Activated CD4-positive, alpha-beta T cell treated with anti-CD3 and anti-CD28 coated beads, Interleukin-2, amount 50 U/mL, for 48 hours (primary cell): ENCODE measurements at places on chromosomes 3 and 15.
A peak's percentile ranks its signal among the peaks of the same experiment; 100 is the strongest.

DNA sequence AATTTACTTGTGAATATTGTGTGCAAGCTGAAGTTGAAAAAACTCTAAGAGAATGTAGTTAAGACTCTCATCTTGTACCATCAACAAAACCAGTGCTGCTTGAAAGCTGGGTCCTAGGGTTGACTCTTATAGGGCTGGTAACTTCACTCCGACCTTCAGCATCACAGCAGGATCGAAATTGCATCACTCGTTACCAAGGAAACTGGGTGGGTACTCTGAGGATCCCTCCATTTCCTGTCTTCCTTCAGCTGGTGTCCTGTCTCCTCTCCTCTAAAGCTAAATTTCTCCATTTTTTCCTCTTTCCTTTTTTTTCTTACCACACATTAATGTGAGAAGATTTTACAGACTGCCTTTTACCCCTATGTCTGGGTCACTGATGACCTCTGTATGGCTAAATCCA lies 3.0 kb upstream of the APH1B start:
- no peak for DNase-seq

DNA sequence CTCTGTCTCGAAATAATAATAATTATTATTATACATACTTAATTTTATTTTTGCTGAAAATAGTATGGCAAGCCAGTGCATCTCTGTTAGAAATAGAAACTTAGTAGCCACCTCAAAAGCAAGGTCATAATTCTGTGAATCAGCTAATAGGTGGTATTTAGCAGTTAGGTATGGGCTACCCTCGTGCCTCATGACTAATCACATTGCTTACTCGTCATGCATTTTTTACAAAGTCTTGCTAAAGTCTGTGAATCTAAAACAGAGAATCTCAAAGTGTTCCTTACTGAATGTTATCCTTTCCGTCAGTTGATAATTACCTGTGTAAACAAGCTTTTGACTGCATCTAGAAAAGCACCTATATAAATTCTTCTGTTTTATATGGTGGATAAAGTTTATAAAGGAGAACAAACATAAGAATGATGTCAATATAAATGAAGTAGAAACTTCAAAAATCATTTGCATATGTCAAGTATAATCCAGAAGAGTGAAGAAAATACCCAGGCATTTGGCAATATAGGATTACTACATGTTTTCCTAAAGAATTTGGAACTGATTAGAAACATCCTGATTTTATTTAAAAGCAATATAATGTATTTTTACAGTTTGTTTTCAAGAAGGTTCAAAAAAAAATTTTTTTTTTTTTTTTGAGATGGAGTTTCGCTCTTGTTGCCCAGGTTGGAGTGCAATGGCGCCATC lies 6.2 kb downstream of the PPARG start:
- no peak for DNase-seq

DNA sequence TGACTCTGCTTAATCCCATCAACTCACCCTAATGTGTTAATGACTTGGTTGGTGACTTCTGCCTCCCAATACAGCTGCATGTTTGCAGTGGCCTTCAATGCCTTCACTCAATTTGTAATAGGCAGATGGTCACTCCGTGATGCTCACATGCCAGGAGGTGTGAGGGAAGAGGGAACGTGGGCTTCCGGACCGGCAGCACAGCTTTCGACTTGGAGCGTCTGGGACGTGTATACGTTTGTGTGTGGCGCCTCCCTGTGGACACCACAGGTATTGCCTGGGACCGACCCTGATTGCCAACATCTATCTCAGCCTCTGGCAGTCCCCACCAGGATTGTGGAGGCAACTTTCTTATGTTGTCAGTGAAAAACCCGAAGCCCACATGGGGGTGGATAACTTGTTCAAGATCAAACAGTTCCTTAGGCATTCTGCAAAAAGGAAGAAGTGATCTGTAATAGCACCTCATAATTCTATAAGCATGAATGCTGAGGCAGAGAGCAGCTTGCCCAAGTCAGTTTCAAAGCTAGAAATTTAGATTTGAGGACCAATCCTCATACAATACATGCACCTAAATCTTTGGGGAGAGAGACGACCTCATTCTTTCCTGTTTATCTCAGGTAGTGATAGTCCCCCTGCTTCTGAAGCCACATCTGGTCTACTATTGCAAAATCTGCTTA lies 16.9 kb downstream of the MRPL46 start:
- peak; percentile 87 for DNase-seq

- DNase-seq: no peak
Observed at GRCh38 chr3:4281991-4282390, 21.2 kb upstream of the SETMAR start.

- no peak for DNase-seq
Observed at GRCh38 chr3:142940000-142940399, 23.5 kb downstream of the PAQR9 start.

GRCh38 chr3:40924559-40925141 lies 274.7 kb upstream of the CTNNB1 start:
- DNase-seq: no peak

- no peak for DNase-seq
Observed at GRCh38 chr3:118977671-118978392, 56.8 kb downstream of the IGSF11 start.

DNA sequence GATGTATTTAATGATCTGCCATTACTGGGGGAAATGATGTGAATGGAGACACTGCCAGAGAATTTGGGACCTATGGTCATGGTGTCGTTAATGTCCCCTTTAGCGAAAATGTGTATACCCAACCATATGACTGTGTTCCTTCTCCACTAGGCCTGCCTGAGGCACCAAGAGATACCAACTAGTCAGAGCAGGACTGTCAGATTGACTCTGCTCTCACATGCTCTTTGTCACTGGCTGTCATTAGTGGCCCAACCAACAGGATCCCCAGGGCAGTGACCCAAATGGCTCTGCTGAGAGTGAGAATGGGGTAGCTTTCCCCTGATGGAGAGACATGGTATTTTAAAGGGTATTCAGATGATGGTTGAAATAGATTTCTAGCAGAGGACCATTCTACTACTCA lies 2.8 kb downstream of the TAGLN3 start:
- no peak for DNase-seq

DNA sequence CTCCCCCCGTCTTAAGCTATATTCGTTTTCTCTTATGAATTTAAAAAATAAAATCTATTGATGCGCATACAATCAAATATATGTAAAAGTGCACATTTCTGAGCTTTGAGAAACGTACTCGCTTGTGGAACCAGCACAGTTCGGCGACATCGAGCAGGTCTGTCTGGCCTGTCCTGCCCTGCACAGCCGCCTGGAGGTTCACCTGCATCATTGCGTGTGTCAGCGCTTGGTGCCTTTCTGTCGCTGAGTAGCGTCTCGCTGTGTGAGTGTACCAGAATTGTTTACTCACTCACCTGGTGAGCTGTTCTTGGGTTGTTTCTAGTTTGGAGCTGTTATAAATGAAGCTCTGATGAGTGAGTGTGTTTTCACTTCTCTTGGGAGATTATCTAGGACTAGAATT lies 104.0 kb downstream of the VGLL4 start:
- DNase-seq: no peak

DNA sequence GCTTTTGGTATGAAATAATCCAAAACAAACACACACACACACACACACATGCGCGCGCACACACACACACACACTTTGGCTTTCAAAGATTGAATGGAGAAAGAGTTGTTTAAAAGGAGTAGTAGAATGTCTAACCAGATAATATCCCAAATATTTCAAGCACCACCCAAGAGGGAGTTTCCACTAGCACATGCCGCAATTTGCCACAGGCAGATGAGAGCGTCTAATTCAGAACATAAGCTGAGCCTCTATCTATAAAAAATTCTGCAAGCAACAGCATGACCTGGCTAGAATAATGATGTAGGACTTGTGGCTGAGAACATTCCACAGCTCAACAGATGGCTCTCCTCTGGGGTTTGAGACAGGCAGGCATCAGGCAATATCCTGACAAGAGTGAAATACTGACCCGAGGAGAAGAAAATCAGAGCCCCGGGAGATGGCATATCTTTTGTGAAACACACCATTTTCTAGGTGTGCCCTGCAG lies 302.5 kb upstream of the GADL1 start:
- DNase-seq: no peak

DNA sequence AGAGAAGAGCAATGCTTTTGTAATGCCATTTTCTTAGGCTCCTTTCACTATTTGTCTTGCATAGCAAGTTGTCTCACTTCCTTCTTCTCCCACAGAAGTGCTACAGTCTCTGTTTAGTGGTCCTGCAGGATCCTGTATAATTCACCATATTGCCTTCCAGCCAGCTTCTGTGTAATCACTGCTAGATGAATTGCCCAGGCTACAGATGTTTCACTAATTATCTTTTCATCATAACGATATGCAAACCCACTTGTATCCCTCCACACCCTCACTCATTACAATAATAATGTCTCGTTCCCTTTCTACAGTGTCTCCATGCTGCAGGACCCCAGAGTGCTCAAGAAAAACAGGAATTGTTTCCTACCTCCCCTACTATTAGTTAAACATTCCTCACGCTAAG lies 402.9 kb downstream of the TBL1XR1 start:
- DNase-seq: no peak

GRCh38 chr3:183698756-183699155 lies 1.2 kb downstream of the YEATS2 start:
- DNase-seq: no peak

- peak; percentile 60 for DNase-seq
Observed at GRCh38 chr15:75107908-75108838, 84.8 kb downstream of the PPCDC start.

- no peak for DNase-seq
Observed at GRCh38 chr15:68528626-68529290, 50.0 kb upstream of the CORO2B start.

DNA sequence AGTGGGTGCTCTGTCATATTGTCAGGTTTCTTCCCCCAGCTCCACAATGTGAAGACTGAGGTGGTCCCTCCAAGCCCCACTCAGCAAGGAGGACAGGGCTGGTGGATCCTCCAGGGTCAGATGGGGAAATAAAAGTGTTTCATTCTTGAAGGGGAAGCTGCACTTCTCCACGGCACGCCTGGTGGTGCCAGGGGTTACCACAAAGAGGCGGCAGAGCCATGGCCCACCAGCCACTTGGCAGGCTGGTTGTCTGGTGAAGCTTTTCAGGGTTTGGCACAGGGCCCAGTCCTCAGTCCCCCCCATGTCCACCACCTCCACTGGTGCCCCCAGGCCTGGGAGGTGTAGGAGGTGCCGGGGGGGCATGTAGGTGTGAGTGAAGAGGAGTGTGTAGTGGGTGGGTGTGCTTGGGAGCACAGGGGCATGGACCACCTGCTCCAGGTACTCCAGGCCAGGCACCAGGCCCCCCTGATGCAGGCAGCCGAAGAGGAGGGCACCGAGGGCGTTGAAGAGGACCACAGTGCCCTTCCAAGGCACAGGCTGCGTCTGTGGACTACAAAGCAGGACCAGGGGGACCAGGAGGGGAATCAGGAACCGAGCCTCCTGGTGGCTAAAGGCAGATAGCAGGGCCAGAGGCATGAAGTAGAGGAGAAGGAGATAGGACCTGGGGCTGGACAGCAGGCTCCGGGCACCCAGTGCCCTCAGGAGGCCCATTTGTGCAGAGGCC lies 5.0 kb upstream of the NCBP2 start:
- no peak for DNase-seq

- DNase-seq: peak; percentile 67
Observed at GRCh38 chr3:18445401-18446148, 20.4 kb upstream of the SATB1 start.
